ENCODE measurements at places on chromosomes 2 and 18. TPM values are rescaled to one million over a fixed set of nuclear protein-coding genes. Genes with fewer than 3 reads are reported as not detected.

LRP2 gene
- total RNA-seq: not detected

CABLES1 gene
- total RNA-seq: 16.8 TPM

GAREM2 gene
- total RNA-seq: 2.4 TPM

PLA2R1 gene
- total RNA-seq: 19.9 TPM
